ENCODE measurements at places on chromosomes 11 and 22.

DNA sequence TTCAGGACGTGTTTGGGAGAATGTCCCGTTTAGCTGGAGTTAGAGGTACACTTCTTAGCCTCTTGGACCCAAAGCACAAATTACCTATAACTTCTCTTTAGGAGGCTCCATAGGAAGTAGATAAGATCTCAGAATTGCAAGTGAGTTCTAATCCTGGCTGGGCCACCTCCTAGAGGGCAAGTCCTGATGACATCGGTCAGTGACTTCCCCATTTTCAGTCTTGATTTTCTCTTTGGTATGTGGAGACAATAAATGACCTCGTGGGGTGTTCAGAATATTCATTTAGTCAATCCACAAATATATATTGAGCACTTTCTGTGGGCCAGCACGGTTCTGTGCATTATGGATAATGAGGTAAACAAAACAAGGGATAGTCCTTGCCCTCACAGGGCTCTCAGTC, 208.6 kb downstream of the CWF19L2 start:
- no peak for DNase-seq

DNA sequence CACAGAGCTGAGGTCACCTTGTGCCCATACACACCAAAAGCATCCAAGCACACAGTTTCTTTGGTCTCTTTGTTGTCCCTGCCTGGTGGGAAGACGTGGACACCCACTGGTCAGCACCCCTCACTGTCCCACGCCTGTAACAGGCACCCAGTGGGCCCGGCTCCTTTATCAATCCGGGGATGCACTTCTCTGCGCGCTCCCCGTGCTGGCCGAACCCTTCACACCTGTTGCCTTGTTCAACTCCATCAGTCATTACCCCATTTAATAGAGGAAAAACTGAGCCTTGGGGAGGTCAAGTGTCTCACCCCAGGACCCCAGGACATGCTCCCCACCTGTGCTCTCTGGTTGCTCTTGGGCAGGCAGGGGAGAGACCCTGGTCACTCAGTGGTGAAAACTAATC, 49.7 kb upstream of the FGF3 start:
- no peak for DNase-seq

- peak; percentile 86 for DNase-seq
These were observed 12.6 kb downstream of the LRRC75B start for GRCh38 chr22:24580276-24580675.

DNA sequence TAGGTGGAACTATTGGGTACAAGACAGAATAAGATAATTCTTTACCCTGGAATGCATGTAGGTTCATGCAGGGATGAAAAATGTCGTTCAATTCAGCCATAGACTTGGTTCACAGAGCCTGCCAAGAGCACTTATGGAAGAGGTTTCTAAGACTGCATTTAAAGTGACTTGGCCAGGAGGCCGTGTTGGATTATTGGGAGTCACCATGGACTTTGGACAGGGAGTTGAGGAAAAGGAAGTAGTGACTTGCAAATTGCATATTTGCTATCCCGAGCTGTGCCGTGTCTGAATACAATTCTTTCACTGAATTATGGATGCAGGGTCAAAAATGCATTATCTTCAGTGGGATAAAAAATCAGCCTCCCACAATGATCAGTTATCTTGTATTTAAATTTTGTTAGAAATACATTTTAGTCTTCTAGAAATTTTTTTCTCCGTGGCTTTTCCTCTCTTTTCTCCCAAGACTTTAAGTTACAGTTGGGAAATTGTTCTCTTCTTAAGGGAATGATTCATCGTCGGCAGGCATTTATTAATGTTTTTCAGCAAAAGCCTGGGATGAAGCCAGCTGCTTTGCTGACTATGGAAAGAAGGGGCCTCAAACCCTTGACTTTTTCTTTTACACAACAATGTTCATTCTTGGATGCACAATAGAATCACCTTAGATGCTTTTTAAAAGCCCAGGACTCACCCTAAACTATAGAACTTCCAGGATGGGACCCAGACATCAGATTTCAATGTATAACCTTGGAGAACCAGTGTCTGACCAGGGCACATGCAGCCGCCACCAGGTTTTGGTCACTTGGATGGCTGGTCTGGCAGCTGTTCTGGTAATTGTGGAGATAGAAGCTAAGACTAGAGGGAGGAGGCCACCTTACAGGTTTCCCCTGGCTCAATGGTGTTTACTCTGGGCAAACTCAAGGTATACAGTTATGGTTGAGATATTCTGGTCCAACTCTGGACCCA, 70.8 kb downstream of the FAT3 start:
- peak; percentile 63 for DNase-seq

DNA sequence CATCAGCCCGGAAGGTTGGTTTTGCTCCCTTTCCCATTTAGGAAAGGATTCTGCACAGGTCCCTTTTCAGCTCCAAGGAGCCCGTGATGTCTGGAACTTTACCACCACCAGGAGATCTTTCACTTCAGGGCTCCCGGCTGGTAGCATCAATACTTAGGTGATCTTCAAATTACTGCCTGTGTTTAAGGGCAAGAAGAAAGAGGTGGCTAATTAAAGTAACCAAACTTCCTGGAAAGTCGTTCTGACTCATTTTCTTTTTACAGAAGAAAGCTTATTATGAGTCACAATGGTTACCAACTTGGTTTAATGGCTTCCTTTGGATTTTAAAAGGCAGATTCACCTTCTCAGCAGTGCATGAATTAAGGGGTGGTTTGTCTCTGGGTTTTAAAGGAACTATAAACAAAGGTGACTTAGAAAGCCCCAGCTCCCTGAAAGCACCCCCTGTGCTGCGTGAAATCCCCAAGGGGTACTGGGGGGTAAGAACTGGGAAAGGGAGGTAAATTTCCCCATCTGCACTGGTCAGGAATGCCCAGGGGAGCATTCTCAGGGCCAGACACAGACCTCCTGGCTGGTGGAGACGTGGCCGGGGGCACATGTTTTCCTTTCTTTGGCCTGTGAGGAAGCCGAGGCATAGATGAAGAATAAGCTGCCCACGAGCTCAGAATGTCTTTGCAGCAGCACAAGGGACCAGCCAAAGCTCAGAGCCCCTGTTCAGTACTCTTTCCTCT, 8.8 kb downstream of the POU2F3 start:
- DNase-seq: peak; percentile 14

- no peak for DNase-seq
These were observed 46.3 kb upstream of the RRM1 start for GRCh38 chr11:4048340-4048739.

DNA sequence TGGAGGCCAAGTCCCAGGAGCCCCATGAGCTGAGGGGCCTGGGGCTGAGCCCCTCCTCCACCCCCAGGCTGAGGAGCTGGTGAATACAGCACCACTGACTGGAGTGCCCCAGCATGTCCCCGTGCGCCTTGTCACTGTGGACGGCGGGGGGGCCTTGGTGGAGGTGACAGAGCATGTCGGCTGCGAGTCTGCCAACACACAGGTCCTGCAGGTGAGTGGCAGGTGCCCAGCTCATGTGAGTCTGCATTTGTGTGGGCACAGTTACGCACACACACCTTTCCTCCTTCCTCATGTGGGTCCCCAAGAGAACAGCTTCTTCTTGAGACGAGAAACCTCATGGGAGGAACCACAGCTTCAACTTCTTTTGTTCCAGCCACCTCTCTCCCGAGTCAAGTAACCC, 7.7 kb downstream of the TMEM132A start:
- no peak for DNase-seq

- DNase-seq: no peak
These were observed 46.3 kb upstream of the SEZ6L start for GRCh38 chr22:26122920-26123468.

GRCh38 chr22:41315586-41315985, 14.3 kb downstream of the ZC3H7B start:
- DNase-seq: no peak

DNA sequence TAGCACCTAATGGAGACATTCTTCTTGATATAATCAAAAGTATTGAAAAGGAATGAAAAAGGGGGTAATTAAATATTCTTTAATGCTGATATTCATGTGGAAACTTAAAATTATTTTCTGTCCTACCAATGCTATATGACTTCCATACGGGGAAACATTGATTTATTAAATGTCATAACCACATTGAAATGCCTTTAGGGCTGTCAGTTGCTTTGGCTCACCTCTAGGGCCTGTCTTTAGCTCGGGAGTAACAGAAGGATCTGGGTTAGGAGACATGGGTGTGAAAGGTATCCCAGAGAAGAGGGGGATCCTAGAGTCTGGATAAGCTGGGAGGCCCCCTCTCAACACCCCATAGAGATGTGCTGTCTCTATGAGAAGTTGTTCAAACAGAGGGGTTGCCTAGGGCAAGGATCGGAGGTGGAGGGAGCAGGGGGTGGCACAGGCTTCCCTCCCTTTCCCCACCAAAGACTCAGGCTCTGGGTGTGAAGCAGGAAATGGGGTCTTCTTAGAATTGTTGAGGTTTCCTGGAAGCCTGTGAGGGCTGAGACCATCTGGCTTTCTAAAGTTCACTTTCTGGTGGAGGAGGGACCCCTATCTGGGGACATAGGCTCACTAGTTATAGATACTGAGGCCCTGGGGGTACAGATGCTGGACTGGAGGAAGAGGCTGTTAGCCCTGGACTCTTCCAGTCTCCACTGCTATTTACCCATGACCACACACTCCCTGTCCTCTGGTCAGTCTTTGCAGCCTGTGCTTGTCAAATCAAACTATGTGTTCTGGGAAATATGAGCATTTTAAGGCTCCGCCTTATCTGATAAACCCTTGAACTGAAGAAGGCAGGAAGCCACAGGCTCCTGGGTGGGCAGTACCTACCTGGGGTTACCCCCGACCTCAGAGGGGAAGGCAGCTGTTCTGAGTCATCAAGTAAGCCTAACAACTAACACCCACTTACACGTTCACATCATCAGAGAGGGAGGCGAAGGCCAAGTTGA, 55.8 kb upstream of the RRAS2 start:
- no peak for DNase-seq

DNA sequence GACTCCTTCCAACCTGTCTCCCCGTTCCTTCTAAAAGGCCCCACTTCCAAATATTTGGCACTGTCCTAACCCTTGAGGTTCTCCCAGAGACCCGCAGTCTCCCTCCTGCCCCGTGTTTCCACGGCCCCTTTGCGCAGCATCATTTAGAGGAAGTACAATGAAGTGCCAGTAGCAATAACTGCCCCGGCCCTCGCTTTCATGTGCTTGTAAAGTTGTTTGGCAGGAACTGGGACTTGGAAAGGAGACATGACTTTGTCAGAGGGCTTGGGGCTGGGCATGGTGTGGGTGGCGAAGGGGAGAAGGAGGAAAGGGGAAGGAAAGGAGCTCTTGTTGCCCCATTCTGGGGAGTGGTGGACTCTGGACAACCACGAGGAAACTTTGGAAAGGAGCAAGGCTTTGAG, 2.6 kb downstream of the CD44 start:
- DNase-seq: no peak

DNA sequence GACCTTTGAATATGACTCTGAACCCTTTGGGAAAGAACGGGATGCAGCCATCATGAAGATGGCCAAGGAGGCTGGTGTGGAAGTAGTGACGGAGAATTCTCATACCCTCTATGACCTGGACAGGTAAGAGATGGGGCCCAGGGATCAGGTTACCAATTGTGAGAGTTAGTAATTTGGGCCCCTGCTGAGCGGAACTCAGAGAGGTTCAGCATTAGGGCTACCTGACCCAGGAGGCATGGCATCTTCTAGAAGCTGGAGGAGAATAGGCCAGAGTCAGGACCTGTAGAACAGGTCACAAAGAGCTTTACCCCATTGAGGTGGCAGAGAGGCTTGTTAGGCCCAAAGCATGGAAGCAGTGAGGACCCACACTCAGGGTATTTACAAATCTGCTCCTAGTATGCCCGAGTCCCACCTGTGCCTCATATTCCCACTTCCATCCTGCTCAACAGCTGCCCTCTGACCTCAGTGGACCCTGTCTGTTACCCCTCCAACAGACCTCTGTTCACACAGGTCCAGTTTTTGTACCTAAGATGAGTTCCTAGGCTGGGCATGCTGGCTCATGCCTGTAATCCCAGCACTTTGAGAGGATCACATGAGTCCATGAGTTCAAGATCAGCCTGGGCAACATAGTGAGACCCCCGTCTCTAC, 11.6 kb downstream of the CRY2 start:
- no peak for DNase-seq

GRCh38 chr22:24424001-24424900, 3.1 kb upstream of the ADORA2A start:
- no peak for DNase-seq

DNA sequence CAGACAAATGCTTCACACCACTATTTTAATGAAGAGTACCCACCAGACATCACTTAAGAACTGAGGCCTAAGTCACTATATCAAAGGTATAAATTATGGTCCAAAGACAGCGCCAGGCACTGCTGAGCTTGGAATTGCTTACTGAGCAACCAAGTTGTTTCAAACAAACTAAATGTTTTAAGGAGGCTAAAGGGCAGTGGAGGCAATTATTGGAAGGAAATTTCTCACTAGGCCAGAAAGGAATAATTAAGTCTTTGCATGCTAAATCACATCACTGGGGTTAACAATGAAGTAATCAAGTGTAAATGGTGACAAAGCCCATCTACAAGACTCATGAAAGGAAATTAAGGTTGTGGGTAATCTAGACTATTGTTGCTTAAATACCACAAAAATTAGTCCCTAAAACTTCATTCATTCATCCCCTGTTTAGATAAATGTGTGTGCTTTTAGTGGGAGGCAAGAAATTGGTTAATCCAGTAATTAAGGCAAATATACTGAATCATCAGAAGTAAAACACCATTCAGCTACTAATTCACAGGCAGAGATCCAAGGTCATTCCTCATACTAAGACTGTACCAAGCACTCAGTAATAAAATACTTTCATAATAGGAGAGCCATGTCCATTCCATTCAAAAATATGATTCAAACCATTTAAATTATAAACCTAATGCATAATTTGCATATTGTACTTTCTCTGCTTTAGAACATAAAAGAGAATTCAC, 21.2 kb downstream of the LGR4 start:
- no peak for DNase-seq

DNA sequence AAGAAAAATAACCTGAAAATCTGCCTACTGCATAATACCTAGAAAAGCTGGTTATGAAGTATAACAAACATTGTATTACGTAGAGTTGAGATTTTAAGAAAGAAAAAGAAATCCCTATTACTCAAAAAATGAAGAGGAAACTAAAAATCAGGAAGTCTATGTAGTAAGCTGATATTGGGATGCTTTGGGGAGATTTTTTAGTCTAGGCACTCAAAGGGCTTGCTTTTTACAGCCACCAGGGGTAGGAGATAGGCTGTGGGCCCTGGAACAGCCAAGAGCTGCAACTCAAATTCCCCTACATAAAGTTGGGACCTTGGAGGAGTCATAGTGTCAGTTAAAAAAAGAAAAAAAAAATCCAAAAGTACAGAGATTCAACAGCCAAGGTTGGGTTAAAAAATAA, 90.4 kb downstream of the RELT start:
- no peak for DNase-seq

Measured in fibroblast of pulmonary artery (primary cell).